ENCODE measurements at places on chromosomes 7 and 10.

DNA sequence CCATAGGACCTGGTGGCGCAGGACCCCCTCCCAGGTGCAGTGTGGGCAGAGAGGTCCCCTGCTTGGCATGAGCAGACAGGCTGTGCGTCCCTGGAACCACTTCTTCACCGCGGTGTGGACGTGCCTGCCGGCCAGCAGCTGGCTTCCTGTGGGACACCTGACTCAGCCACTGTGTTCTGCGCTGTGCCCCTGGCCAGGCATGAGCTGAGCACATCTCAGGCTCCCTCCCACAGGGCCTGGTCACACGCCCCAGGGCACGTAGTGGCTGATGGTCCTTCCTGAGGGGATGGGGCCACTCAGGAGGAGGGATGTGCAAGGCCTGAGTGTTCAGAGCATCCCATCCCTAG lies 3.5 kb upstream of the DEPP1 start:
- DNase-seq = no peak

GRCh38 chr10:103734731-103735130 lies 120.6 kb downstream of the SH3PXD2A start:
- DNase-seq = no peak

GRCh38 chr10:95296764-95297163 lies 6.0 kb upstream of the PDLIM1 start:
- DNase-seq = no peak

- DNase-seq = no peak
These were observed 448.7 kb upstream of the POM121L12 start for GRCh38 chr7:52586704-52587103.

- DNase-seq = no peak
These were observed 139.1 kb downstream of the MARCHF5 start for GRCh38 chr10:92430103-92430502.

- no peak for DNase-seq
These were observed 146.5 kb downstream of the RAB11FIP2 start for GRCh38 chr10:117900280-117900679.

DNA sequence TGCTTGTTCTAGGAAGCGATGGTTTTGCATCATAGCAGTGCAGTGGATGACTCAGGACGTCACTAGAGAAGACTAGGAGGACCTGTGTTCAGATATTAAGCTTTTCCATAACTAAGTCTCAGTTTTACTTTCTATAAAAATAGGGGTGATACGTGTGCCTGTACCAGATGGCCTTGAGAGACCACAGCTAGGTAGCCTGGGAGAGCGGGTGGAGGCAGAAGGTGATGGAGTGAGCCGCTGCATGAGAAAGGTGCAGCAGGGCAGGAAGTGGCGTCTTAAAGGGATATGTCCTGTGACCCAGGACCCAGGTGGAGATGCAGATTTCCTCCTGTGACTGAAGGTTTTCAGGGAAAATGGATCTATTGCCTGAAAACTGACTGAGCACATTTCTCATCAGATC lies 304.9 kb downstream of the CDC14C start:
- DNase-seq = no peak

- DNase-seq = no peak
These were observed 4.7 kb upstream of the TMEM72 start for GRCh38 chr10:44906486-44906885.

DNA sequence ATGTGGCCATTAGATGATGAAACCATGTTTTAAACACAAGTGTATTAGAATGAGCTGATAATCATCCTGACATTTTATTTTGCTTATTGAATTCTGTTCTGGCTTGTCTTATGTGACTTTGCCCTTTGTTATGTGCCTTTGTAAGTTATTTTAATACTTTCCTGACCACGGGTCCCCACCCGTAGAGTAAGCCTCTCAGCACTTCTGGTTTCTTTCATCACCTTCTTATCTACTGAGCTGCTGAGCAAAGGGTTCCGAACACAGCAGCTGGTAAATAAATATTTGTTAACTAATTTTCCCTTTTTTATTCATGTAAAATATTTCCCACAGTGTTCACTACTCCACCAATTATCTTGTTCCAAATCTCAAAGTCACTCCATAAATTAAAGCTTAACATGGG lies 1115.3 kb downstream of the SORCS3 start:
- DNase-seq = no peak

DNA sequence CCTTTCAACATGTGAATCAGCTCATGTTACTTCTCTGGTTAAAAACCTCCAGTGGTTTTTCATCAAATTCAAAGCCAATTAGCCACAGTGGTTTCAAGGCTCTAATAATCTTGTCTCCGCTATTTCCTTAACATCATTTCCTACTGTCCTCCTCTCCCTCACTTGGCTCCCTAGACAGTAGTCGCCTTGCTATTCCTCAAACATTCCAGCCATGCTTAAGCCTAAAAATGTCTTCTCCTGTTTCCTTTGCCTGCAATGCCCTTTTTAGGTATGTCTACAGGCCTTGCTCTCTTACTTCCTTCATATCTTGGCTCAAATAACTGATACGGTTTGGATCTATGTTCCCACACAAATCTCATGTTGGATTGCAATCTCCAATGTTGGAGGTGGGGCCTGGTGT lies 779.4 kb upstream of the LRRN3 start:
- DNase-seq = no peak

GRCh38 chr7:152462995-152463708 lies 27.3 kb upstream of the KMT2C start:
- no peak for DNase-seq

GRCh38 chr7:108254259-108254658 lies 124.1 kb upstream of the LAMB4 start:
- DNase-seq = no peak

DNA sequence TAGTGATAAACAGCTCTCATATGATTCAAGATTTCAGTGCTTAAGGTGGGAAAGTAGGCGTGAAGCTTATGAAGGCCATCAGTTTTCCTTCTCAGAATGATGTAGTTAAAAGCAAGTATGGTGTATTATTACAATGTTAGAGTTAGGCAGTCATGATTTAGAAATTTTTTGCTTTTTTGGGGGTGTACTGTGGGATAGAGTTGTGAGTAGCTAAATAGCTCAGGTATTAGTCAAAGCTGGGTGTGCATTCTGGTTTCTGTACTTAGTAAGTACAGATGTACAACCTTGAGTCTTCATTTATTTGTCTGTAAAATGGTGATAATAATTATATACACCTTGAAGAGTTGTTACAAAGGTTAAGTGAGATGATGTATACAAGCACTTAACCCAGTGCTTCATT lies 52.2 kb downstream of the R3HCC1L start:
- no peak for DNase-seq

- no peak for DNase-seq
These were observed 68.0 kb downstream of the GBF1 start for GRCh38 chr10:102313221-102313896.

- no peak for DNase-seq
These were observed 59.4 kb upstream of the CDK1 start for GRCh38 chr10:60718886-60719285.

DNA sequence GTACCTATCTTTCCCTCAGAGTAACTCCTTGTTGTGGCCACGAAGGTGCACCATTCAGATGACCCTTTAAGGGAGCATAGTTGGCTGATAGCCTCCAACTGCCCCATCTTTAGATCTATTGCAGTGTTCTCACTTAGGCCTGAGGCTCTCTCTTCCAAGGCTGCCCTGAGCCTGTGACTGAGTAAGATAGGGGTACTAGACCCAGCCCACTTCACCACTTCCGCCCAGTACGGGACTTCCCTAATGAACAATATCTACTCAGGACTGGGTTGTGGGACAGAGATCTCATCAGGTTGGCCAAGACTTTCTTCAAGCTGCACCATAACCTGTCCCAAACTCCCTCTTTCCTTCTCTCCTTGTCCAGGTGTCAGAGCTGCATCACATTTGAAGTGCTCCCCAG lies 5.7 kb upstream of the GNAI1 start:
- no peak for DNase-seq
